ENCODE measurements at places on chromosomes 12 and 14.

GRCh38 chr14:102626530-102626929 lies 34.1 kb downstream of the RCOR1 start:
- DNase-seq = no peak

DNA sequence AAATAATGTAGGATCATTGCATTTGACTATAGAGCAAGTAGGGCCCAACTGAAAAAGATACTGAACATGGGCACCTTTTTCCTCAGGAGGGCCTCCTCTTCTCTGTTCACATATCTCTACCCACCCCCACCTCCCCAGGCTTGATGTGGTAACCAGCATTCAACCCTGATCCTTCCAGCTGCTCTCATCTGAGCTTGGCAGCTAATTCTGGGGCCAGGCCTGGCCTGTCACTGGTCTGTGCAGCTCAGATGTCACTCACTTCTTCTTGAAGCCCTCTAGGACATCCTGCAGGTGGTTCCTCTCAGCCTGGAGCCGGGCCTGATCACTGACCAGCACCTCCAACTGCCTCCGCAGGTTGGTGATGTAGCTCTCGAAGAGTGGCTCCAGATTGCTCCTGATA lies 2.1 kb downstream of the KRT84 start:
- DNase-seq = no peak

GRCh38 chr12:123853396-123854070 lies 91.4 kb downstream of the DNAH10 start:
- no peak for DNase-seq

- DNase-seq = no peak
These were observed 78.7 kb downstream of the KIF21A start for GRCh38 chr12:39364196-39364595.

- DNase-seq = peak; percentile 84
These were observed 191.5 kb downstream of the SLC5A8 start for GRCh38 chr12:101018540-101018939.

GRCh38 chr12:67006610-67007009 lies 262.5 kb upstream of the CAND1 start:
- DNase-seq = no peak

DNA sequence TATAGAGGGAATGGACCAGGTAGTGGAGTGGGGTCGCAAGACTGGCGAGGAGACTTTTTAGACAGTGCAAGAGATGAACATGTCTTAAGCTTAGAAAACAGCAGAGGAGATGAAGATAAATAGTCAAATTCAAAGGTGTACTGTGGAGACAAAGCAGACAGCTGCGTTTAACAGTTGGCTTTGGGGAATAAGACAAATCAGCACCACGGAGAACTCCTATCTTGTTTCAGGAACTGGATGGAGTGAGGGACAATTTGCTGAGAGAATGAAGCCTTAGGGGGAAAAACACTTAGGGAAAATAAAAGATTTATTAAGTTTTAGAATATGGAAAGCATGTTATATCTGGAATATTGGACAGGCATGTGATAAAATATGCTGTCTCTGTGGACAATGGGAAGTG lies 458.8 kb downstream of the GLT1D1 start:
- DNase-seq = no peak

- peak; percentile 79 for DNase-seq
These were observed 21.0 kb upstream of the CD9 start for GRCh38 chr12:6178981-6179761.

DNA sequence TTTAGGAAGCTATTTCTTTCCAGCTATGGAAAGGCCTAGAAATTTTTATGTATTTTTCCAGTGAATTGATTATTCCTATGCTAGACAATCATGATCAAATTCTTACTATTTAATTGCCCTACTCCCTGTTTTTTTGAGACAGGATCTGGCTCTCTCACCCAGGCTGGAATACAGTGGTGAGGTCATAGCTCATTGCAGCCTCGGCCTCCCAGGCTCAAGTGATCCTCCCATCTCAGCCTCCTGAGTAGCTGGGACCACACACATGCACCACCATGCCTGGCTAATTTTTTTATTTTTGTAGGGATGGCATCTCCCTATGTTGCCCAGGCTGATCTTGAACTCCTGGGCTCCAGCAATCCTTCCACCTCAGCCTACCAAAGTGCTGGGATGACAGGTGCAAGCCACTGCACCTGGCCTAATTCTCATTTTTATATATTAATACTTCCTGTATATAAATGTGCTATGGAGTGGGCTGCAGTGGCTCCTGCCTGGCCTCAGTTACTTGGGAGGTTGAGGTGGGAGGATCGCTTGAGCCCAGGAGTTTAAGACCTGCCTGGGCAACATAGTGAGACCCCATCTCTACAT lies 16.0 kb upstream of the MDM2 start:
- DNase-seq = no peak

- no peak for DNase-seq
These were observed 224.9 kb upstream of the SLC16A7 start for GRCh38 chr12:59370933-59371332.

DNA sequence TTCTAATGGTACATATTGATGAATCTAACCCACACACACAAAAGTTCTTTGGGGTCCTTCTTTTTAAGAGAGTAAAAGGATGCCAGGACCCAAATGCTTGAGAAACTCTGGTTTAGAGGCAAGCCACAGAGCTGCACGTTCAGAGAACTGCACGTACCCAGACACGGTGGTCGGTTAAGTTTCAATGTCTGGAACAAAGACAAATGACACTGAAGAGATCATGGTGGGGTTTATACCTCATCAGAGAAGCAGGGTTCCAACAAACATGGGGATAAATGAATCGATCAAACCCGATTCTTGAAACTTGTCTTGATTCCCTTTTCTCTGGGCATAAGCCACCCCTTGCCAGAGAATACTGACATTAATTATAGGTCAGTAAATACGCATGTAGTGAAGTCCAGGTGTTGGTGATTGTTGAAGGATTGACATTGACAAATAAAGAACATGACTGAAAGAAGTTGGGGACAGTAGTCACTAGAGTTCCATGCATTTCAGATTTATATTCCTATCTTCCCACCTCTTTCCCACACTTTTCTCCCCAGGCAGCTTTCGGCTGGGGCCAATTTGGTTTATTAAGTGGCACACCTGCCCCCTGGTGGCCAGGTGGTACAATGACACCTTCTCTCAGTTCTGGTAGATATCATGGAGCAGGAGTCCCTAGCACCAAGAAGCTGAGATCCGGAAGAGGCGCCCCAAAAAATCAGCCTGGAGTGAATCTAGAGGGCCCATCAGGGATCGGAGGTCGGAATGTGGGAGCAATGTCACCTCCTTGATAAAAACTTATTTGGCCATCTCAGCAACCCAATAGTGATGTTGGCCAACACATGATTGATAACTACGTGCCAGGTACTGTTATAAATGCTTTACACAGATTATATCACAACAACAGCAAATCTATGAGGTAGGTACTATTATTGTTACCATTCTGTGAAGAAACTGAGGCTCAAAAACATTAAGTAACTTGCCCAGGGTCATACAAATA lies 17.8 kb upstream of the HDAC7 start:
- peak; percentile 73 for DNase-seq

DNA sequence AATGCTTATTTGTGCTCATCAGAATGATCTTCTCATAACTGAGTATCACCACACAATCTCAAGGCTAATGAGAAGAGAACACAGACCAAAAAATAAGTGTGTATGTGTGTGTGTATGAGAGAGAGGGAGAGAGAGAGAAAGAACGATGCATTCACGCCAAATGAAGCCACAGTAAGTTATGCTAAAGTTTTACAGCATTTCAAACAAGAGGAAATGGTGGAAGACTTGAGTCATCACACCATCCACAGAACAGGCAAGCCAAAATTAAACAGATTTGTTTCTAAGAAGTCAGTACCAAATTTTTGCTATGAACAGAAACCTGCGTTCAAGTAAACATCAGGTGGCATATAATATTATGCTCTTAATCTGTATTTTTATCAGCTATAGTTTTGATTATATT lies 141.2 kb downstream of the MED13L start:
- DNase-seq = peak; percentile 69

- no peak for DNase-seq
These were observed 344.5 kb downstream of the ZFP36L1 start for GRCh38 chr14:68448252-68448902.

GRCh38 chr14:69259527-69260189 lies at the start of gene GALNT16:
TSS of gene GALNT16 (plus strand) at chr14:69260158. CDS start at chr14:69260291, 133 bp downstream.
- DNase-seq = no peak

GRCh38 chr12:102067574-102068258 lies 5.9 kb upstream of the WASHC3 start:
- peak; percentile 57 for DNase-seq

GRCh38 chr14:94314890-94315289 lies 8.2 kb downstream of the SERPINA6 start:
- DNase-seq = no peak

GRCh38 chr14:64703395-64704142 lies 655 bp upstream of the PLEKHG3 start:
- no peak for DNase-seq

GRCh38 chr12:32134101-32134888 lies 27.6 kb downstream of the BICD1 start:
- DNase-seq = peak; percentile 38

DNA sequence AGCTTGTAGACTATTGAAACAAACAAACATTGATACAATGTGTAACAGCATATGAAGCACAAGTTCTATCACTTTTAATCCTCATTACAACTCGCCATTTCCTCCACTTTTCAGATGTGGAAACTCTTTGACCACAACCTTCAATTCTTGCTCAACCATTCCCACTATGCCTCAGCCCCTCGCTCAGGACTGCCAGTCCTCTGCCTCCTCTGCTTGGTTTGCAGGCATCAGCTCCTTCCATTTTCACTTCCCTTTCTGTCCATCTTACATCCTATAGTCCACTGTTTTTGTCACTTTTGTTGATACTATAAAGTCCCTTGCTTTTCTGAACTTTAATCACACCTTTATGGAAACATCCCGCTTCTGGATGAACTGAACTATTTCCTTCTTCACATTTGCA lies 28.2 kb upstream of the CD27 start:
- no peak for DNase-seq
